ENCODE measurements at places on chromosomes 7 and 10.

GRCh38 chr10:22550732-22551131, 163.6 kb downstream of the PIP4K2A start:
- DNase-seq = no peak

- DNase-seq = no peak
Measured at GRCh38 chr7:86013662-86014061, 630.0 kb upstream of the GRM3 start.

DNA sequence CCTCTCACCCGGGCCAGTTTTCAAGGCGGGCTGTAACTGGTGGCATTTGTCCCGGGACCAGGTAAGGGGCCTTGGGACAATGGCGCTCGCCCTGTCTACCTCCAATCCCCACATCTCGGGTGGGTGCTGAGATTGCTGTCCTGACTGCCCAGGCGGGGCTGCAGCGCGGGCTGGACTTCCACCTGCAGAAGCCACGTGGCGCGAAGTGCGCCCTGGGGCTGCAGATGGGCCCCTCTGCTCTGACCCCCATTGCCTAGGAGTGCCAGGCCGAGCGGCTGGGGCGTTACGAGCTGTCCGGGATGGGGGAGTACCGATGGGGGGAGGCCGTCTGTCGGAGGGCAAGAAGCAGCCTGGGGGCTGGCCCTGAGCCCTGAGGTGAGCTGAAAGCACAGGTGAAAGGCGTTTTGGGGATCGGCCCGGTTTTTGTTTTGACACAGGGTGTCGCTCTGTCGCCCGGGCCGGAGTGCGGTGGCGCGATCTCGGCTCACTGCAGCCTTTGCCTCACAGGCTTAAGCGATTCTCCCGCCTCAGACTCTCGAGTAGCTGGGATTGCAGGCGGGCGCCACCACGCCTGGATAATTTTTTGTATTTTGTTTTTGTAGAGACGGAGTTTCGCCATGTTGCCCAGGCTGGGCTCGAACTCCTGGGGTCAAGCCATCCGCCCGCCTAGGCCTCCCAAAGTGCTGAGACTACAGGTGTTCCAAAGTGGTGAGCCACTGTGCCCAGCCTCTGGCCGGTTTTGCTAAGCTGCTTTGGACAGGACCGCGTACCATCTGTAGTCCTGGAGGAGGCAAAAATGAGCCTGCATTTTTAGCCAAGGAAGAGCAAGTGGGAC, at the start of gene SFXN2:
Gene SFXN2 (plus strand): TSS at position 16 of the 835 bp plus-strand sequence. CDS start 12,001 bp downstream, outside the sequence.
- DNase-seq = no peak

DNA sequence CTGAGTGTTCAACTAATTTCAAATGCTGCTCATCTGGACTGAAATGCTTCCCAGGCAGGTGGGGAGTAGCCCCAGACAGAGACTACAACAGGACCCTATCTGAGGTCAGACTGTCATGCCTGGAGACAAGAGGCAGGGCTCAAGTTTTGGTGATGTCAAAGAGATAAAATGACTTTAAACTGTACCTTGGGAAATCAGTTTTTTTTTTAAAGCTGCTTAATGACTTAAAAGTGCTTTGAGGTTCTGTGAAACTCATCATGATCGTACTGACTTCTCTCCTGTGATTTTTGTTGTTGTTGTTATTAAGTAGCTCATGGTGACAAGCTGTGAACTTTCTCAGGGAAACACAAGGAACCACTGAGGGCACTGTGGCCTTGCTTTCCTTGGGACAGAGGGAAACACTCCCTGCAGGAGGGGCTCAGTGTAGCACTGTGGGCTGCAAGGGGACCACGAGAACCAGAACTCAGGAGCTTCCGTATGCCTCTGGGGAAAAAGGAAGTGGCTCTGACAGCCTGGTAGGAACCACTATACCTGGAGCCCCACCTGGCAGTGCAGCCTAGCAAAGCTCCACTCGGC, 9.5 kb downstream of the HIPK2 start:
- no peak for DNase-seq

DNA sequence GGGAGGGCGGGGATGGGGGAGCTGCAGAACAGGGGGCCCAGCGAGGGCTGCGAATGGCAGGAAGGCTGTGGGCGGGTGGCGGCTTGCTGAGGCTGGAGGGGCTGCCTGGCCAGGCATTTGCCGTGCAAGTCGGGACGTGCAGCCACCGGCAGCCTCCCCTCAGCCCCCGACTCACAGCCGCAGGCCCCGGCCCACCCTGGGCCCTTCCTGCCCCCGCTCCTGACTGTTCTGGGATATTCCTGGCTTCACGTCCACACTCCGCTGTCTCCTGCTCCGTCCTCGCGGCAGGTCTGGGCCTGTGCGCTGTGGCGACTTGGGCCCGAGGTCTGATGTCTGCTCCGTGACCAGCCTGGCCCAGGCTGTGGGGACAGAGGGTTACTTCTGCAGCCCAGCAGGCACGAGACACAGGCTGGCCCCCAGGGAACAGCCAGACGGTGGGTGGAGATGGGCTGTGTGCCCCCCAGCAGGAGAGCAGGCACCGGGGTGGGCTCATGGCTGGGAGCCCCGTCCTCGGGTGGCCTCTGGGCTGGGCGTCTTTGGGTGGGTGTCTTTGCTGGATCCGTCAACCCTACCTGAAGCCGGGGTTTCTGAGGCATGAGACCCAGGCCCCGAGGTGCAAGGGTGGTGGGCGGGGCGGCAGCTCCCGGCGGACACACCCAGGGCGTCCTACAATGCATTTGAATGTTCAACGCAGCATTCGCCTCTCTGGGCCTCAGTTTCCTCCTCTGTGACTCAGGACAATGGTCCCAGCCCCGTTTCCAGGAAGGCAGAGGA, 86.5 kb downstream of the FOXL3 start:
- no peak for DNase-seq

GRCh38 chr7:1455241-1455939, 3.9 kb downstream of the MICALL2 start:
- no peak for DNase-seq

DNA sequence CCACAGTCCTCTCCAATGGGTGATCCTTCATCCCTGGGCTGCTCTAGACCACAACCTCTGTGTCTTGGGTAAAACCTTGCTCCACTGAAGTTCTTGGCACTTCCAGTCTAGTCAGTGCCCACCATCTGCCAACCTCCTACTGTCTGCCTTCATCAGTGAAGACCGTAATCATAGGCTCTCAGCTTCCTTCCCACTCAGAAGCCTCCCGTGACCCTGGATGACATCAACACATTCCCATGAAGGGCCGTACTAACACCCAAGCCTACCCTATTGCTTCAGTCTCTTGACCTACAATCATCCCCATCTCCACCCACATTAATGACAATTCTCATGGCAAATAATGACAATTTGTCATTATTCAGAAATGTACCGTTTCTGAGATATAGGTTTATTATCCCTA, 27.6 kb upstream of the GARS1 start:
- no peak for DNase-seq

- no peak for DNase-seq
Measured at GRCh38 chr7:80027611-80028173, 106.9 kb upstream of the GNAI1 start.

- no peak for DNase-seq
Measured at GRCh38 chr7:151141855-151142685, 25.4 kb downstream of the GBX1 start.

- DNase-seq = peak; percentile 46
Measured at GRCh38 chr10:89207181-89207800, at the start of gene CH25H. Gene CH25H (minus strand): TSS chr10:89207317. CDS start chr10:89207292, 25 bp downstream.

All from skeletal muscle cell (primary cell).